A549 (cell line): ENCODE measurements at places on chromosomes 5 and 9. TPM values are rescaled to one million over a fixed set of nuclear protein-coding genes. Genes with fewer than 3 reads are reported as not detected.

Gene HNRNPK
- 682 to 695 TPM (median 682 TPM) in 3 replicates for polyA plus RNA-seq

Gene PLEKHG4B
- 0.57 to 0.67 TPM (median 0.66 TPM) in 3 replicates for polyA plus RNA-seq

- no peak for DNase-seq
Observed at GRCh38 chr9:25260046-25260445, 418.2 kb downstream of the TUSC1 start.

GRCh38 chr5:175897285-175897684 lies 25.9 kb downstream of the CPLX2 start:
- DNase-seq: no peak

DNA sequence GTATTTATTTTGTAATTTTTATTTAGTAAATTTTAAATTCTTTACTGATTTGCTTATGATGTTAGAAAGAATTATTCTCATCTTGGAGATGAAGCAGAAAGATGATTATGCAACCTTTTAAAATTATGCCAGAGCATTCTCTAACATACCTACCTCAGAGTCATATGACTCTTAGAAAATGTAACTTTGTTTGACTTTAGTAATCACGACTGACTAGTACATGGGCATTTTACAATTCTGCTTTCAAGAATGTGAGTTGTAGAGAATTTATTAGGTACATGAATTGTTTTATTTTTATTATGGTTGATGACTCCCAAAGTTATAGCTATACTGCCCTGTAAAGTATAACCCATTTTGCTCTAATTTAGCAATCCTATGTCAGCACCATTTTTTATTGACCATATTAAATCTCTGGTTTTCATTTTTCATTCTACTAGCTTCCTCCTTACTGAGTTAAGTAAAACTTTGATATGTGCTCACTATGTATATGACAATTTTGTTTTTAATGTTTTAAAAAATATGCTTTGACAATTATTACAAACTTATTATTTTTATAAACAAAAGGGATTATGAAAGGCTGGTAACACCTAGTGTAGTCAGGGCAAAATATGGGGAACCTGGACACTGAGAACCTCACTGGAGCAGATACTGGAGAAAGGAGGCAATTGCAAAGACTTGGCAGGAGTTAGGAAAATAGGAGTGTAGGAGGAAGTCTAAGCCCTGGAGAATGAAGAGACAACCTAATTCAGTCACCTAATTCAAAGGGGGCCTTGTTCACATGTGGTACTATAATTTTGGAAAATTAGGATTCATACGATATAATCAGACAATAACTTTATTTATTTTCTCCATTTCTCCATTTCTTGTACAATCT lies 249.7 kb upstream of the DAB2 start:
- no peak for DNase-seq
